ENCODE measurements at places on chromosomes 12 and 14.

GRCh38 chr12:4829161-4829792 is 80.4 kb upstream of the KCNA1 start:
- no peak for DNase-seq

GRCh38 chr14:52268279-52269061 is 972 bp downstream of the PTGDR start:
- DNase-seq, result no peak

DNA sequence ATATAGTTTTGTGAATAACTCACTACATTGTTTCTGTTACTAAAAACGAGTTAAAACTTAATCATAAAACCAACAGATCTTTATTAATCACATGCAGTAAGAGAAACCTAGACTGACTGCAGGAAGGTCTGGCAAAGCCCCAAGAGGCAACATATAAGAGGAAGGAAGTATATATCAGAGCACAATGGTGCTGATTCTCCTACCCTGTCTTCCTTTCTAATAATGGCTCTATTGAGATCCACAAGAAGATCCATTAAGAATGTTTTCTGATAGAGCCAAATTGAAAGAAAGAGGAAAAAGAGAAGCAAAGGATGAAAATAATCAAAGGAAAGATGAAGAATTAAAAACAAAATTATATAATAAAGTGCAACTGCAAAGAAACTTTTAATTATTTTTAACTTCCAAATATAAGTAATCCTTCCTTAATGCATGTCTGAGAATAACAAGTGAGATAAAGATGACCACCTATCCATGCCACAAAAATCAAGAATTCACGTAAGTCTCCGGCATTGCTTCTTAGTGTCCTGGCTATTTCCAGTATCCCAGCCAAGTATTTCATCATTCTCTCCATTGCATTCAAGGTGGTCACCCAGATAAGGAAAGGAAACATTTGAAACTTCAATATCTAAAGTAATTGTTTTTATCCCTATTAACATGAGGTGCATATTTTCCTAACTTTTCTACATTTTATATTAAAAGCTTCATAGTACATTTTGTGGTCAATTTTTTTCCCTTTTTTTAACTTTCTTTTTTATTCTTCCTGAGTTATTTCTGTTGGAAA is 62.2 kb downstream of the SOX5 start:
- DNase-seq, result no peak

- DNase-seq, result no peak
These were observed 17.1 kb downstream of the POU6F1 start for GRCh38 chr12:51200806-51201205.

DNA sequence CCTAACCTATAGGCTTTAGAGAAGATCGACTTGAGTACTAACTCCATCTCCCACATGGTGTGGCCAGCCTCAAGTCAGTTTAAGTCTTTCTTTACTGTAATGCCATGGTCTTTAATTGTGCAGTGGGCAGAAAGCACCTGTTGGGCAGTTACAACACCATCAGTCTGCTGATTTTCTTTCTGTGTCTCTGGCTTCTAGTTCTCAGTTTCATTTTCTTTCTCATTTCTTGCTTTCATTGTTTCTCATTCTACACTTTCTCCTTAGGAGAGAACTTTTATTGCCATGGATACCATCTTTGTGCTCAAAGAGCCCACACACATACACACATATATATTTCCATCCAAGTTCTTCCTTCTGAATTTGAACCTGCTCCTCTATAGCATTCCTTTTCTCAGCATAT is 96.1 kb upstream of the SLC16A7 start:
- DNase-seq, result no peak

GRCh38 chr12:114165921-114166320 is 199.8 kb upstream of the RBM19 start:
- DNase-seq, result peak; percentile 60

- DNase-seq, result no peak
These were observed 30.8 kb upstream of the PPP1R13B start for GRCh38 chr14:103878180-103878579.

GRCh38 chr12:85872497-85873091 is 1.5 kb upstream of the NTS start:
- peak; percentile 22 for DNase-seq

- DNase-seq, result peak; percentile 46
These were observed 20.2 kb downstream of the KRT8 start for GRCh38 chr12:52884526-52885293.
